ENCODE measurements at places on chromosomes 6 and 20.

- no peak for DNase-seq
Observed at GRCh38 chr20:41412324-41413120, 45.9 kb upstream of the EMILIN3 start.

- DNase-seq: no peak
Observed at GRCh38 chr20:31918466-31919105, 33.3 kb downstream of the PDRG1 start.

DNA sequence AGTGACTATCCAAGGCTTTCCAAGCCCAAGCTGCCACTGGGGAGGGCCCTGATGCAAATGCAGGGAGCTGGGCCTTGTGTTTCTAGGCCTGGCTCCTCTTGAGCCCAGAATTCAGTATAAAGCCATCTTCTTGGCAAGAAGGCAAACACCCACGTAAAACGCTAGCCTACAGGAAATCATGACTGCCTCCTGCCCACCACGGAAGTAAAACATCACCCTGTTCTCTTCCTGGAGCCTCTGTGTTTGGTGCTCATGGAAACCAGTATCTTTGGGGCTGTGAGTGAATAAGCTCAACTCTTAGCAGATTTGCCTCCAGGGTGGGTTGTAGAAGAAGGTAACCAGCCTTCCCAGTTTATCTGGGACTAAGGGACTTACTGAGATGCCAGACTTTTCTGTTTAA lies 271.0 kb downstream of the ZNF217 start:
- no peak for DNase-seq

DNA sequence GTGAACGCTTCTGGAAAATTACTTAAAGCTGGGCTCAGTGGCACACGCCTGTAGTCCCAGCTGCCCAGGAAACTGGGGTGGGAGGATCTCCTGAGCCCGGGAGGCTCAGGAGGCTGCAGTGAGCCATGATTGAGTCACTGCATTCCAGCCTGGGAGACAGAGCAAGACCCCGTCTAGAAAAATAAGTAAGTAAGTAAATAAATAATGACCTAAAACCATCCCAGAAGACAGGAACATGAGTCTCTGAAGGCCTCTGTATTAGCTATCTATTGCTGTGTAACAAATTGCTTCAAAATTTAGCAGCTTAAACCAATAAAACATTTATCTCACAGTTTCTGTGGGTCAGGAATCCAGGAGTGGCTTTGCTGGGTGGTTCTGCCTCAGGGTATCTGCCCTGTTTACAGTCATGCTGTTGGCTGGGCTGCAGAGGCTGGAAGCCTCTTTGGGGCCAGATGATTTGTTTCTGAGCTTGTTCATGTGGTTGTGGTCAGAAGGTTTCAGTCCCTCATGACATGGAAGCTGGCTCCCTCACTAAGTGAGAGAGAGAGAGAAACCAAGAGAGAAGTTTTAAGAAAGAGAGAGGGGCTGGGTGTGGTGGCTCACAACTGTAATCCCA lies 48.4 kb upstream of the NCOA3 start:
- no peak for DNase-seq

All from hippocampal formation (tissue), 2 donors.